M059J (cell line): ENCODE measurements at places on chromosomes 1 and 21.

GRCh38 chr21:43188592-43189210 is 19.9 kb downstream of the CRYAA start:
- peak; percentile 21 for DNase-seq

DNA sequence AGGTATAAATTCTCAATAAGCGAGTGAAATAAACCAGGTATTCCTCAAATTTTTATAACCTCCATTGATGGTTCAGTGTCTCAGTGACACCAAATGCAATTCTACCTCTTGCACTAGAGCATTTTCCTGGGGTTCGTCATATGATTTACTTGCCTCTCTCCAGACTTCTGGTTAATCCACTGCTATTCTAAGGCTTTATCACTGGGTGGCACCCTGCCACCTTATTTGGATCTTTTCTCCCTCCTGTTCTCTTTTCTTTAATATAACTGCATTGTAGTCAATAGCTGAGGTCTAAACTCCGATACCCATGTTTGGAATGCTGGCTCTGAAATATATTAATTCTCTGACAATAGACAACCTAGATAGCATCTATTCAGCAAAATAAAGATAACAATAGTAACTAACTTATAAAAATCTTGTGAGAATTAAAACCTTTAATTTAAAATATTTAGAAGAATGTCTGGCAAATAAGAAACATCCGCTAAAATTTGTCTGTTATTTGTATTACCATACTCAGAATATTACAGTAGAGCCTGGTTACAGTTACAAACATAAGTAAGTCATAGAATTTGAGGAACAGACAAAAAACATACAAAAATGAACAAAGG is 436.4 kb downstream of the PLA2G4A start:
- peak; percentile 50 for DNase-seq

GRCh38 chr1:48023488-48023887 is 26.3 kb upstream of the TRABD2B start:
- no peak for DNase-seq

DNA sequence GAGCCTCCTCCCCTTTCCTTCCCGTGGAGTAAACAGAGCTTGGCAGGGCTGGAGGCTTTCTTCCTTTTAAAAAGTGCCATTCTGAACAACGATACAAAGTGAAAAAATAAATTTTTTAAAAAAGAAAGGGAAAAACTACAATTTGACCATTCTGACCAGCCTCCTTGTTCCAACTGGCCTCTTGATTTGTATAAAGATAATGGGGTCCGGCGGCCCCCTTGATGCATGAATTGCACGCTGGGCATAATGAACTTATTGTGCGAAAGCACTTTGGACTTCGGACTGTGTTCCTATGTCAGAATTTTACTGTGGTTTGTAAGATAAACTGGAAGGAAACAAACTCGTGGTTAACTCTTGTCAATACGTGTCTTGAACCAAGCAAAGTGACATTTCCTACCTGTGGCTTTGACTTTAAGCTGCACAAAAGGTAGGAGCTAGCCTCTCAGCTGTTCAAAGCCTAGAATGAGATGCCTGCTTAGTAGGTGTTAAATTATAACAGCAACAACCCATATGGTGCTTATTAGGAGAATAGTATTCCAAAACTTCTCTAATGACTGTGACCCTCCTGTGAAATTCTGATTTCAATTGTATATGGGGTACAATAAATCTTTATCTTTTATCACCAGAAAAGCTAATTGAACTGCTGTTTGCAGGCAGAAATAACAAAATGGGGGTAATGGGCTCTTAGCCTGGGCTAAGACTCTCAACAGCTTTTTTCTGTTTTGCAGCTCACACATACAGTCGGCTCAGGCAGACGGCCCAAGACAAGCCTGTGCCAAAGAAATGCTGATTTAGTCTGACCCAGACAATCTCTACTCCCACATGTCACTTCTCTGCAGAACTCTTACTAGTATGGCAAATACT is 9.3 kb downstream of the IRF2BP2 start:
- peak; percentile 37 for DNase-seq

- DNase-seq, result peak; percentile 38
Observed at GRCh38 chr1:220873868-220874655, 5.2 kb upstream of the HLX start.

DNA sequence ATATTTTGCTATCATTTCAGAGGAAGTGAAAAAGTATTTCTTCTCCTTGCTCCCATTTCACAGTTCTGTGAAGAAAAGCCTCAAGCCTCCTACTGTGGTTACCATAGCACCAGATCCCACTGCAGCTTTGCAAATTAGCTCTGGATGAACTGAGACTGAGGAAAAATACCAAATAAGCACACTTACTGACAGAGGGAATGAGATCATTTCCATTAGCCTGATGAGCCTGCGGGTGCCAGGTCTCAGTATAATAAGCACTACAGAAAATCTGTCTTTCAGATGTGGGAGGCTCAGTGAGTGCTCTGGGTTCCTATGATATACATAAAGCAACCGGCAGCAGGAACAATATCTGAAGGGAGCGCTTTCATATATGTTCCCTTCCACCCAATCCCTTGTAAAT is 21.4 kb downstream of the XKR8 start:
- DNase-seq, result no peak

- DNase-seq, result no peak
Observed at GRCh38 chr1:17629460-17629859, 90.0 kb downstream of the ARHGEF10L start.

DNA sequence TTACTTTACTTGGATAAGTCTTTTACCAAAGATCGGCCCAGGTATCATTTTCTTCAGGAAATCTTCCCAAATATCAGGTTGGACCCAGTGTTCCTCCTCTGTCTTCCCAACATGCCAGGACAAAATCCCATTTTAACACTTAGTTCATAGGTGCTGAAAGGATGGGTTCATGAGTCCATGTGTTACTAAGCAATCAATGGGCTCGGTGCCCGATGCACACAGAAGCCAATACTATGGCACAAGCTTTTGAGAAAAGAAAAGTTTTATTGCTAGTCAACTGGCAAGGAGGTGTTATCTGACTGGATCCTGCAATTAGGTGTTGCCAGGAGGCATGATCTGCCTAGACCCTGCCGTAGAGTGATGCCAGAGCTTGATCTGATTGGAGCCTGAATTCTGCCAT is 133.3 kb upstream of the SLC44A3 start:
- no peak for DNase-seq

- DNase-seq, result no peak
Observed at GRCh38 chr21:45332981-45333582, 45.4 kb upstream of the POFUT2 start.

- DNase-seq, result no peak
Observed at GRCh38 chr1:34925730-34926129, 3.7 kb downstream of the DLGAP3 start.

GRCh38 chr1:19700079-19700777 is 35.6 kb downstream of the HTR6 start:
- DNase-seq, result no peak

DNA sequence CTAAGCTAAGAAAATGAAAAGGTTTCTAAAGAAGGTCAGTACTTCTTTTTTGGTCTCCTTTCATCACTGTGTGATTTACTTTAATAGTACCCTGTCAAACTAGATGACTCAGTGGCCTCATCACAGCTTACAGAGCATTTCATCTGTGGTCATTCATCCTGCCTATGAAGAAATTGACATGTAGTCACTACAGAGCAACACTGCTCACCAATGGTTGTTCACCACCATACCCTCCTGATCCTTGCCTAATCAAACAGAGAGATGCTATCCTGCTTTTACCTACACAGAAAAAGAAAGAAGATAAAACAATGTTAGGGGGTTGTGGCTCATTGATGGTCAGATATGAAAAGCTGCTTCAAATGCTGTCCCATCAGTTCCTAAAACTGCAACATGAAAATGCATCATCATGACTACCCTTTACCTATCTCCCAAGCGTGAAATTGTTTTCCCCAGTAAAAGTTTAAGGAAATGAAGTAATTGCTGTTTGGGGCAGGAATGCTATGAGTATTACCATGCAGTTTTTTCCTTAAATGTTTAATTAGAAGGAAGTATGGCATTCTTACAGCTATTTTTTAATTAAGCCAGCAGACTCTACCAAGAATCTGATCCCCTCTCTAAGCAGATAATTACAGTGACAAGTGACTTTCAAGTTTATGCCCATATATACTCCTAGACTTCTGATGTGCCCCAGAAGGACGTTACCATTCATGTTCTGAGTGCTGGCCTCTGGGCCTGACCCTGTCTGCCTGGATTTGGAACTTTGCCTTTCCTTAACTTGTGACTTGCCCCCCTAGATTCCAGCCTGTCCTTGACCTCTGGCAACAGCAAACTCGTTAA is 46.1 kb upstream of the FBXO28 start:
- peak; percentile 85 for DNase-seq

GRCh38 chr1:213247038-213247437 is 196.0 kb downstream of the RPS6KC1 start:
- DNase-seq, result no peak

DNA sequence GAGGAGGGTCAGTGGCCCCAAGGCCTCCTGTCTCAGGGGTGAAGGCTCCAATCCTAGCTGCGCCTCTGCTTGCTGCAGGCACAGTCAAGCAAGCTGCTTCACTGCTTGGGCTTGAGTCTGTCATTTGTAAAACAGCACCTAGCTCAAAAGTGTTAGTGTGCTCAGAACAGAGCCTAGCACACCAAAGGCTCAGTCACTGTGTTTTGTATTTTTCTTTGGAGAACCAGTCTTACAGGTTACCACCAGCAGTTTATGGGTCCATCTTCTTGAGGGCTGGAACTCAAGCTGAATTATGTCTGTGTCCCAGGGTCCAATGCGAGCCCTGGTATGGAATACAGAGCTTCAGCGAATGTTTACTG is 113.6 kb downstream of the DMRTB1 start:
- no peak for DNase-seq

DNA sequence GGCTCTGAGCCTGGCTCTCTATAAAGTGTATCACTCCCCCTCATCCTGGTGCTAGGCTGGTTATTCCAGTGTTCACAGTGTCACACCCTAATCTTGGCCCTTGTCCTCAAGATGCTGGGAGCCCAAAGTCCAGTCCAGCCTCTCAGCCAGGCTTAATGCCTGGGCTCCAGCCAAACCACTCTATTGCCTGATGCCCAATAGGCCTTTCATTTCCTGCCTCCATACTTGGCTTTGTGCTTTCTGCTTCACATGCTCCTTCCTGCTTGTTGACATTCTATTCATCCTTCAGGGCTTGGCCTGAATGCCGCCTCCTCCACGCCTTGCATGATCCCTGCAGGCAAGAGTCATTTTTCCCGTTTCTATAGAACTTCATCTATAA is 1.7 kb downstream of the KLHDC8A start:
- DNase-seq, result peak; percentile 47

GRCh38 chr1:219227360-219228057 is 53.8 kb downstream of the LYPLAL1 start:
- no peak for DNase-seq

DNA sequence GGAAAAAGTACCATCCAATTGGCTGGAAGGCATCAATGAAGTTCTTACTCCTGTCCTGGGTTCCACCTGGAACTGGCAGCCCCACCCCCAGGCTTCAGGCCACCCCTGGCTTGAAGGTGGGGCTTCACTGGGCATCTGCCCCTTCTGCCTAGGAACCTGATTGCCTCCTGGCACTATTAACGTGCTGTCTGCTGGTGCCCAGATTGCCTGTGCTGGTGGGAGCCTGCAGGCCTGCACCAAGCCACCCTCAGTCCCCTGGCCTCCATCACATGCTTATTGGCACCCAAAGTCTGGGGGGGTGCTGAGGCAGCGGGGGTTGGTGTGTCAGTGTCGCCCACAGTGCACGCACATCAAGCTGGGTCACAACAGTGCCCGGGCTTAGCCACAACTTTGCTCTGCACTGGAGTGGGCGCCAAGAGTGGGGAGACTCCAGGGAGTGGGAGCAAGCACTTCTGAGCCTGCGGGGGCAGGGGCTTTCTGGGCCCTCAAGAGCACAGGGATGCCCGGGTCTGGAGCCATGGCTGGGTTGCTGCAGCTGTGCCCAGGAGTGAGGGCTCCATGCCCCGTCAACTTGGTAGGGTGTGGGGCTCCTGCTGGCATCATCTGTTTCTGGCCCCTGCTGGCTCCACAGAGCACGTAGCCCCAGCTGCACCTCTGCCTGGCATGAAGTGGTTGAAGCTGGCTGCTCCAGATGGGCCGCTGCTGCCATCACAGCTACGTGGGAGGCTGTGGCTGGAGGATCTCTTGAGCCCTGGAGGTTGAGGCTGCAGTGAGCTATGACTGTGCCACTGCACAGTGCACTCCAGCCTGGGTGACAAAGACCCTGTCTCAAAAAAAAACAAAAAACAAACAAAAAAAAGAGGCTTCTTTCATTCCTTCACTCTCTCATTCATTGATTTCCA is 4.1 kb upstream of the LSM10 start:
- DNase-seq, result no peak

DNA sequence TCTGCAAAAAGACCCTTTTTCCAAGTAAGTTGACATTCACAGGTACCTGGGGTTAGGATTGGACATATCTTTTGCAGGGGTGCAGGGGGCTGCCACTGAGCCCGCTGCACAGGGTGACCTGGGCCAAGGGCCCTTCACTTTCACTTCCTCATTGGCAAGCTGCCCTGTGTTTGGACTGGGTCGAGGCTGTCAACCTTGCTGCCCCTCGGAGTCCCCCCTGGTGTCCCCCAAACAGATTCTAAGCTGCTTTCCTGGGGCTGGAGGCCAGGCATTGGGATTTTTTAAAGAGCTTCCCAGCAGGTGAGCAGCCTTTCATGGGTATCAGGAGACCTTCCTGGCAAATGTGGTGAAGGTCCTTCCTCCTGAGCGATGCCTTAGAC is 7.9 kb upstream of the UMODL1 start:
- no peak for DNase-seq

DNA sequence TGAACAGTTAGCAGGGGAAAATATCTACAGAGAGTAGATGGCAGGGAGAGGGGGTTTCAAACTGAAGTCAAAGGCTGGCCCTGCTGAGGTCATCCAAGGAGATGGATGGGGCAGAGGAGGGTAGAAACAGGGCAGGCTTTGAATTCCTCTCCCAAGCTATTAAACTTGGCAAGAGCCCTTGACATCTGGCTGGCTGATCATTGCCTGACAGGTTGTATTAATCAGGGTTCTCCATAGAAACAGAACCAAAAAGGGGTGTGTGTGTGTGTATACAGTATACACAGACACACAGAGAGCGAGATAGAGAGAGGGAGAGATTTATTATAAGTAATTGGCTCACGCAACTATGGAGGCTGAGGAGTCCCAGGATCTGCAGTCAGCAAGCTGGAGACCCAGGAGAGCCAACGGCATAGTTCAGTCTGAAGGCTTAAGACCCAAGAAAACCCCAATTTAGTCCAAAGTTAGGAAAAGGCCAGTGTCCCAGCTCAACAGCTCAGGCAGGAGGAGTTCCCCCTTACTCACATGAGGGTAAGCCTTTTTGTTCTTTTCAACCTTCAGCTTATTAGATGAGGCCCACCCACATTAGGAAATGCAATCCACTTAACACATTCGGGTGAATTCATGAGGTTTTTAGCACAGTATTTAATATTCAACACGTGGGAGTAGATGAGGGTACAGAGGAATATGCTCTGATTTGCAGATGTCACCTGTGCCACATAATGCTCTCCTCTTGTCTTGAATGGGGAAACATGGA is 46.7 kb upstream of the HAO2 start:
- no peak for DNase-seq

GRCh38 chr1:86703696-86704457 is 499 bp upstream of the SH3GLB1 start:
- DNase-seq, result peak; percentile 62

DNA sequence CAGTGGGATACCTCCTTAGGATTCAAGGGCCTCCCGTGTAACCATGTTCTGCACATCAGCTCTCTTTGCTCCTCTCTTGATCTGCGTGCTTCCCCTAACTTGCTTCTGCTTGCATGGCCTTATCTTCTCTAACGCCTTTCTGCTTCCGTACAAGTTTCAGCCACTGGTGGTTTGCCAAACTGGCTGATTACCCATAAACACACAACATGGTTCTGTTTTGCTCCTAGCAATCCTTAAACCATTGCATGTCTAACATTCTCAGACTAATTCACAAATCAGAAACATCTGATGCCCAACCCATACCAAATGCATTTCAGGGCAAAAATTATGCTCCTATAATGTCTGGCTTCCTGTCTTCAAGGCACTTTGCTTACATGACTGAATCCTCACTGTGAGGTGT is 166.4 kb downstream of the PBX1 start:
- no peak for DNase-seq
